ENCODE measurements at places on chromosomes 6 and 20.

DNA sequence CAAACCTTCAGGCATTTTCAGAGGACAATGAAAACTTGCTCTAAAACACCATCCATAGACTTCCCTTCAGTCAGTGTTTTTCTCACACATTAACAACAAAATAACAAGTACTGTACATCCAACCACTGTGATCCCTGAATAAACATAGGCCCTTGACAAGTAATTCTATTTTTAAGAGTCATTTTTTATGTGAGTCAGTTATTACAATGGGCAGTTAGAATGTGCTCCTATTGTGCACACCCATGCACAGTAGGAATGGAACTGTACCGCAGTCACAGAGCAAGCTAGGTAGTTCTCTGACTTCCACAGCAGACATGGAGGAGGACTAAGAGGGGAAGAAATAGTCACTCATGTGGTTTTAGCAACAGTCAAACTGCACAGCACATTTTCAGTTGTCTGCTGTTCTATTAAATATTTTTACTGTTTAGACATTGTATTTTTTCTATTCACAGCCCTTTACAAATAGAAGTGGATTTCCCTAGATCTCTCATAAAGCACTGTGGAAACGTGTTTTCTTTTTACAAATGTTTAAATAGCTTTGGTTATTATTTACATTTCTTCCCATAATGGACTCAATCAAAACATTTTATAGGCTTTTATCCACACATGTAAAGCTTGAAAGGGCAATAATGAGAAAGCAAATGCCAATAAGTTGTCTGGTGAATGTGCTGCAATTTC, 100.4 kb downstream of the JAG1 start:
- no peak for DNase-seq

GRCh38 chr20:6121504-6121903, 1.3 kb downstream of the FERMT1 start:
- no peak for DNase-seq

DNA sequence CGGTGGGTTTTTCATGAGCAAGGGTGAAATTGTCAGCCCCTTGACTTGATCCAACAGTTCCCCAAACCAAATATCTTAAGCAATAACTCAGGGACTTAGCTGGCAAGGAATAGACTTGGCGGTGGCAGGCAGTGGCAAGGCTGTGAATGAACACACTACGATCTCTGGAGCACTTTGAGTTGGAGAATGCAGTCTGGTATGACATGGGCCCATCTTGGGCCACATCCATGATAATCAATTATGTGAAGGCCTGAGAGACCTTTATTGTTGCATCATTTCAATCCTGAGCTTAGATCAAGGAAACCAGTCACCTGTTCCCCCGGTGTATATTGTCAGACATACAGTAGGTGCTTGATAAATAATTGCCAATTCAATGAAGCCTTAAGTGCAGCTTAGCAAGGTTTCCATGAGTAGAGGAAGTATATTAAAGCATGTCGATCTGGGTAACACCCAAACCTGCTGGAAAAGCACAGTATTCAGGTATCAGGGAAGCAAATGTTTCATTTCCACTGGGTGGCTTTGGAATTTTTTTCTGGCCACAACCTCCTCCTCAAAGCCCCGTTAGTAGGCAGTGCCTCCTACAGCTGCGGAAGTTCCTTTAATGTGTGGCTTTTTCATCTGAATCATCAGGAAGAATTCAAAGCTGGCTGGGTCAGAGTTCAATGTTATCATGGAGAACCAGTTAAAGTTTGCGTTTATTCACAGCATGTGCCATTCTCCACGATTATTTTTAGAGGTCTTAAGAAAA, 10.2 kb downstream of the CASS4 start:
- peak; percentile 36 for DNase-seq

GRCh38 chr20:50722424-50723155, 8.8 kb upstream of the PARD6B start:
- DNase-seq, result no peak

GRCh38 chr6:31906122-31906521, 4.2 kb upstream of the ZBTB12 start:
- no peak for DNase-seq

DNA sequence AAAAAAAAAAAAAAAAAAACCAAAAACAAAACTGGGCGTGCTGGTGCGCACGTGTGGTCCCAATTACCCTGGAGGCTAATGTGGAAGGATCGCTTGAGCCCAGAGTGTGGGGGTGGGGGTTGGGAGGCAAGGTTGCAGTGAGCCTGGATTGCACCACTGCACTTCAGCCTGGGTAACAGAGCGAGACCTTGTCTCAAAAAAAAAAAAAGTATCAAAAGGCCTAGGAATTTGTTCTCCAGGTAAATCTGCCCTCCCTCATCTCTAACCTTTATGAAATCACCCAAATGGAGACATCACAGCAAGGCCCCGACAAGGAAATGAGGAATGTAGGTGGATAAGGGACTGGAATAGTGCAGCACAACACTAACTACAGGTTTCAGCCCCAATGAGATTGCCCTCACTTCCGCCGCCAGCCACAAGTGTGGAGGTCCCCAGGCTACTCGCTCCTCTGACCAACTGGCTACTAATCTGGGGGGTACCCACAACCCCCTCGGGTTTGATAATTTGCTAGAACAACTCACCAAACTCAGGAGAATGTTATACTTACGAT, 36.8 kb upstream of the DDR1 start:
- no peak for DNase-seq

DNA sequence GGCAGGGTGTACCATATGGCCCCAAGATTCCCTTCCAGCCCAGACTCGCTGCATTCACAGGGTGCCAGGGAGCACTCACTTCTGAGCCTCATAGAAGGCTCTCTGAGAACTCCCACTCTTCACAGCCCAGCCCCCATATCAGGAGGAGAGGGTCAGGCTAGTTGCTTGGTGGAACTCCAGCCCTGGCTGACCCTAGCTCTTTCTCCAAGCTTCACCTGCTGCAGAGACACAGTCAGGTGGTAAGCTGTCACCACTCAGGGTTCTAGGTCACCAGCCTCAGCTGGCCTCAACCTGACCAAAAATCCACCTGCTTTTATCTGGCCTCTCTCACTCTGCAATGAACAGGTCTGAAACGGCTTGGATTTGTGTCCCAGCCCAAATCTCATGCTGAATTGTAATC, 162.7 kb upstream of the MLN start:
- DNase-seq, result no peak

DNA sequence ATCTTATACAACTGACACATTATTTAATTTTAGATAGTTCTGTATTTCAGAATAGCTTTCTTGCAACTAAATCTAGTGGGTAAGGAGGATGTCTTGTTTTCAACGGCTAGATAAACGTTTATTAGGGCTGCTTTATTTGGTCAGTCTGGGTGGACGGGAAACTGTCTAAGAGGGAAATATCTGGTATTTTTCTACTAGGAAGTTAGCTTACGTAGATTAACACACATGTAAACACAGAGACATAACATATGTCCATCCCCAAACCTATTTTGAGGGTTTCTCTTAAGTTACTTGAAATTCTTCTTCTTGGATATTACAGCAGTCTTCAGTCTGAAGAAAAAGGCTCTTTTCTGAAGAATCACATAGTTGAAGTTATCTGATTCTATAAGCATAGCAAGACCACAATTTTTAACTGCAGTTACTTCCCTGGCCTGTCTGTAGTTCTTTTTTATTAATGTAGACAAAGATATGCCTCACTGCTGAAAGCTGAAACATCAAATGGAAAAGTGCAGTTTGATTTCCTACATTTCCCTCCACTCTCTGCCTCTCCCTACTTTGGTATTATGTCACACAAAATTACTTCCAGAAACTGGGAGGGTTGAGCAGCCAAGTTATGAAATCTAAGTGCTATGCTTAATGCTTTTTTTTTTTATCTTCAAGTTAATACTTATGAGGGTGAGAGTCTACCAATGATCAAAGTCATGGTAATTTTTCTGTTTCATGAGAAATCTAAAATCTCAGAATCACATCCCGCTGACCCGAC, 37.4 kb downstream of the PLAGL1 start:
- DNase-seq, result peak; percentile 80

DNA sequence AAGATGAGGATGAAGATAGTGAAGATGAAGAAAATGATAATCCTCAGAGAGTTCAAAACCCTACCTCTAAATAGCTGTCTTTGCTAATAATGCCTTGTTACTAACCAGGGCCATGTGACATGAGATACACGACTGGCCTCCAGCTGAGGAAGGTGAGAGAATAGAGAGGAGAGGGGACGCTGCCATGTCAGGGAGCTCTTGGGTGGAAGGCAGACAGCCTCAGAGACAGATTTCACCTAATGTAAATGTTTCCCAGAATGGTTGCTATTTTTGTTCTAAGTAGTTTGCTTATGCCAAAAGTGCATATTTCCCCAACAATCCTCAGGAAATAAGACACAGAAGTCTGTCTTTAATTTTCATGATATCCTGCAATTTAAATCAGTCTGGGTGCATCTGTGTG, 138.4 kb downstream of the ELOVL4 start:
- DNase-seq, result no peak

- DNase-seq, result no peak
These were observed 16.6 kb upstream of the PCMTD2 start for GRCh38 chr20:64238851-64239387.

- peak; percentile 65 for DNase-seq
These were observed 44.1 kb upstream of the GCM1 start for GRCh38 chr6:53192682-53193188.

DNA sequence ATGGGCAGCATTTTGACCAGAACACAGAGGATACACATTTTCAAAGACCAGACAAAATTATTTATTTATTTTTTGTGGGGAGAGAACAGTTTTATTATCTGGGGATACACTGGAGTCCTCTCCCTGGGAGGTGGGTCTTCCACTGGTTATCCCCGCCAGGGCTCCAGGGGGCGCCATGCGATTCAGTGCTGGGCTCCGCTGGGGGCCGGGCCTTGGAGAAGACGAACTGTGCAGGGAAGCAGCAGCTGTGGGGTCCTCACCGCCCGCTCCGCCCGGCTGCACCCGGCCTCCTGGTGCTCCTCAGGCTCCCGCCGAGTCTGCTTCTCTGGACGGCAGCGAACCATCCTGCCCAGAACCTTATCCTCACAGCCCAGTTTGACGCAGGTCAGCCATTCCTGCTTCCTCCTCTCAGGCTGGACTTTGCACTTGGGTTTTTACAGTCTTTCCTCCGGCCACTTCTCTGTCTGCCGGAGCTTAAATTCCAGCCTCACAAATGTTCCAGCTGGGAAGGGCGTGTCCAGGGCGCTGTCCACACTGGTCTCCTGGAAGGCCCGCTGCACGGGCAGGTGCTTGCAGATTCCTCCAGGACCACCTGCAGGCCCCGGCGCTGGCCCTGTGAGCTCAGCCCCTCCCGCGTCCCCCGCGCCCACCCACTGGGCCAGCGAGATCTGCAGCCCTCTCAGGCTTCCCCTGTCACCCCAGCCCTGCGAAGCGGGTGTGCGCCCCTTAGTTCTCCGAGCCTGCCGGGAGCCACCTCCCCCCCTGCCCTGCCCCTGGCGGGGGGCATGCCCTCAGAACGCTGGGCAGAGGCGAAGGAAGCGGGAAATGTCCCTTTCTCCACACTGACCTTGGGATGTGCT, 1830.0 kb upstream of the DEFB115 start:
- DNase-seq, result no peak

GRCh38 chr6:4802312-4802935, 26.2 kb downstream of the CDYL start:
- DNase-seq, result no peak

DNA sequence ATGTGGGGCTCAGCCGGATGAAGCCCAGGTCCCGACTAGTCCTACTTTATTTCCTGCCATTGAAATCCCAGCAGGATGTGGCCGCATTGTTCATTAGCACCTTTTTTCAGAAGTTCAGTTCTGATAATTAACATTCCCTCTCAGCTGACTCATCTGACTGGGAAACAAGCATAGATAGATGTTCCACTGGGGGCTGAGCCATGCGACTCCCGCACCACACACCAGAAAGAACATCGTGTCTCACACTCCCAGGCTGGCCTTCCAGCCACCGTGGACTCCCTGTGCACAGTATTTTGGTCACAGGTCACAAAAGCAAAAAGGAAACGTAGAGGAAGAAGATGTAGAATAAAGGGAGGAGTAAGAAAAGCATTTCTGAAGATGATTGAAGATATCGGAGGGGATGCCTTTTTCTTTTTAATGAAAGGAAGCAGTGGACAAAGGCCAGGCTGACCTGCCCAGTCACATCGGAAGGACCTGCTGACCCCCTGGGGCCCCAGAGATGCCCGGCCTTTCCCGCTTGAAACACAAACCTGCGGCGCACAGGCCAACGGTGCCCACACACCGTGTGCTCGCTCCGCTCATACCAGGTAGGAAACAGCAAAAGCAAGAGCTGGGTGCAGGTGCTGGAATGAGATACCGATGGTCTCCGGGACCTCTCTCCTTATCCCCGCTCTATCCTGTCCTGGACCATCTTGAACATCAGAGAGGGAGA, 11.8 kb downstream of the RPS6KA2 start:
- DNase-seq, result no peak

- no peak for DNase-seq
These were observed 101.1 kb downstream of the MAP3K7 start for GRCh38 chr6:90485635-90486277.

GRCh38 chr6:22099923-22100322, 196.9 kb downstream of the PRL start:
- no peak for DNase-seq

DNA sequence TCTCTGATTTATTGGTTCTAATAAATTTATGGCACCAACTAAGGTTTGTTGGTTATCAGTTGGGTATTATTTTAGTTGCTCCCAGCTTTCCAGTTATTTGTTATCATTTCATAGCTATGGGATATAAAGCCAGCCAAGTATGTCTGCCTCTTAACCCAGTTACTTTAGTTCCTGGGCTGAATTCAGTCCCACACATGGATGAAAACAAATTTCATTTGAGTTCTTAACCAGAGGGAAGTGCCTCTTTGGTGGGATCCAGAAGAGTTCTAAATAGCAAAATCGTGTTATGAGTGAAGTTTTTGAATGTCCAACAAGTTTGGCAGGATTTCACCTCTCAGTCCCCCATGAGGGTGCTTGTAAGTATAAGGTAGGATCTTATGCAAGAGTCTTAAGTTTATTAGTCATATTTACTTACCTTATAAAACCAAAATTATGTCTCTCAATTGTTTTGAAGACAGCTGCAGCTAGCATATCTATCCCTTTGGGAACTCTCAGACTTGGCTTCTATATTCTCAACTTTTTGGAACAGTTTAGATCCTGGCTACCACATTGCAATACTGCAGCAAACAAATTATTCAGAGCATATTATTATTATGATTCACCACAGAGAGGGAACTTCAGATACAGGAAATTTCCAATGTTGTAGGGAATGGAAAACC, 683.6 kb downstream of the BCKDHB start:
- no peak for DNase-seq
